ENCODE measurements at places on chromosomes 13 and 19. TPM values are rescaled to one million over a fixed set of nuclear protein-coding genes. Genes with fewer than 3 reads are reported as not detected.

DNA sequence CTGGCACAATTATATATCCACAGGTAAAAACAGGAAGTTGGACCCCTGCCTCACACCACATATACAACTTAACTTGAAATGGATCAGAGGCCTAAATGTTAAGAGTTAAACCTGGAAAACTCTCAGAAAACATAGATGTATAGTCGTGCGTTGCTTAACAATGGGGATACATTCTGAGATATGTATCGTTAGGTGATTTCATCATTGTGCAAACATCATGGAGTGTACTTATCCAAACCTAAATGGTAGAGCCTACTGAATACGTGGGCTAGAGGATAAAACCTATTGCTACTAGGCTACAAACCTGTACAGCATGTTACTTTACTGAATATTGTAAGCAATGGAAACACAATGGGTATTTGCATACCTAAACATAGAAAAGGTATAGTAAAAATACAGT is 14.8 kb upstream of the CALM3 start:
- DNase-seq = no peak

DNA sequence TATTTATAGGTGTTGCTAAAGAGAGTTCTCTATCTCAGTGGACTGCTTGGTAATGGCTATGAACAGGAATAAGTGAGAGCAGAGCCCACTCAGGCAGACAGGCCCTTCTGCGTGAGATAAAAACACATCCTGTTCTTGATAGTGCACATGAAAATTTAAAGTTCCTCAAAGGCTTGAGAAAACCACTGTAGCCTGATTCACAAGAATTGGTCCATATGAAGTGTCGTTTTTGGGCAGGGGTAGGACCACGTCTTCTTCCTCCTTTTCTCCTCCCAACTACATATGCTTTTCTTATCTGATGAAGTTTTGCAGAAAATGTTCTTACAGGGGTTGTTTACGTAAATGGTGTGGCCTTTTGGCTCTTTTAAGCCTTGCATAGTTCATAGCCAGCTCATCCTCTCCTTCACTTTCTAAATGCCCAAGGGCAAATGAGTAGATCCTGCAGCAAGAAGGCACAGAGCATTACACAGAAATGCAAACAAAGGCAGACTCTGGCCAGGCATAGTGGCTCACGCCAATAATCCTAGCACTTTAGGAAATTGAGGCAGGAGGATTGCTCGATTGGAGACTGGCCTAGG is 53.8 kb downstream of the RNF6 start:
- DNase-seq = no peak

GRCh38 chr13:99208845-99209527 is 8.3 kb downstream of the UBAC2 start:
- no peak for DNase-seq

DNA sequence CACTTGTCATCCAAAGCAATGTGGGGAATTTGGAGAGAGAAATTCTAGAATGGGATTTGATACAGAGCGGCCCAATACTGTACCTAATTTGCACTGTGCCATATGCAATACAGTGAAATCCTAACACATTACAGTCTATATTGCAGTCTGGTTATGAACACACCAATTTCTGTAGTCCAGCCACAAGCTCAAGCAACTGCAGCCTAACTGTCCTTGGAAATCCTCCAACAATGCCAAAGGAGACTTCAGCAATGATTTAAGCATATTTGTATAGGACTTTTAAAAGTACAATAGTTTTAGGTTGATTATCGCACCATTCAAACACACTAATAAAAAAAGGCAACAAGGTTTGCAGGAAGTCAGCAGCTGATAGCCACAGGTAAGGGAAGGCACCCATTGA is 17.3 kb downstream of the DIAPH3 start:
- no peak for DNase-seq

CEACAM7 gene
- not detected for total RNA-seq

DNA sequence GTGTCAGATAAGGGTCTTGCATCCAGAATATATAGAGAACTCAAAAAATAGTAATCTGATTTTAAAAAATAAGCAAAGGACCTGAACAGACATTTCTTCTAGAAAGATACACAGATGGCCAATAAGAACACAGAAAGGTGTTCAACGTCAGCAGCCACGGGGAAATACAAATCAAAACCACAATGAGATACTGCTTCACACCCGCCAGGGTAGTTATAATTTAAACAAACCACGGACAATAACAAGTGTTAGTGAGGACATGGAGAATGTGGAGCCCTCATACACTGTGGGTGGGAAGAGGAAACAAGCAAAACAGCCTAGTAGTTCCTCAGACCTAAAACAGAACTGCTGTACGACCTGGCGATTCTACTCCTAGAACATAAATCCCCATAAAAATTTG is 26.7 kb upstream of the NAPA start:
- peak; percentile 48 for DNase-seq

MAST3 gene
- 35.8 TPM for total RNA-seq

LRRC8E gene
- not detected for total RNA-seq

GRCh38 chr13:102651392-102651791 is 43.5 kb downstream of the METTL21C start:
- DNase-seq = no peak

DNA sequence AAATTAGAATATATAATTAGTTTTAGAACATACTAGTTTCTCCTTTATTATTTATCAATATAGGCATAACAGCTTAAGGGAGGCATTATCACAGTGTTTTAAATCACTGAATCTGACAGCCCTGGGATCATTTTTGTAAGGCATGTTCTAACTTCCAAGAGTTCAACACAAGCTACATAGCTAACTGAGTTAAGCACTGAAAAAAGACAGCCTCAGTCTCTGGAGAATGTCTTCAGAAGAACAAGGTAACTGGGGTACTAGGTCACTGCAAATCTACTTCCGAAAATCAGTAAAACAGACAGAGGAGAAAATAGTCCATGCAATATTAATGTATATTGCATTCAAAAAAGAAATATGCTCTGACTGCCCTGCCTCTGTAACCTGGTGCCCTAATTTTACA is 502.1 kb downstream of the RFC3 start:
- no peak for DNase-seq

DNA sequence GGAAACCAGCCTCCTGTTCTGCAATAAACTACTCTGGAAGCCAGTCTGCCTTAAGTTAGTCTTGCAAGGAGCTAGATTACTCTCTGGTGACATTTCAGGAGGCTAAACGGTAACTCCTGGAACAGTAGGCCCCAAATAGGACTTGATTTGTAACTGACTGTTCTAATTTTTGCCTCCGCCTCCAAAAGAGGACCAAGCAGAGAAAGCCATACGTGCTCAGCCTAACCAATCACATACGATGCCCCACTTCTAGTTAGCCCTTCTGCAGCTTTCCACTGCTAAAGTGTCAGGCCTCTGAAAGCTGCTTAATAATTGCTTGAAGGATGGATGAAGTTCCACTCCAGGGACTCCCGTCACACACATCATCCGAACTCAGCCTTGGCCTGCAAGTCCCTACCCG is 744 bp downstream of the ZNF805 start:
- DNase-seq = peak; percentile 7

TNFSF13B gene
- 11.7 TPM for total RNA-seq

- no peak for DNase-seq
Measured at GRCh38 chr19:41939861-41940730, 11.8 kb upstream of the ERFL start.

DNA sequence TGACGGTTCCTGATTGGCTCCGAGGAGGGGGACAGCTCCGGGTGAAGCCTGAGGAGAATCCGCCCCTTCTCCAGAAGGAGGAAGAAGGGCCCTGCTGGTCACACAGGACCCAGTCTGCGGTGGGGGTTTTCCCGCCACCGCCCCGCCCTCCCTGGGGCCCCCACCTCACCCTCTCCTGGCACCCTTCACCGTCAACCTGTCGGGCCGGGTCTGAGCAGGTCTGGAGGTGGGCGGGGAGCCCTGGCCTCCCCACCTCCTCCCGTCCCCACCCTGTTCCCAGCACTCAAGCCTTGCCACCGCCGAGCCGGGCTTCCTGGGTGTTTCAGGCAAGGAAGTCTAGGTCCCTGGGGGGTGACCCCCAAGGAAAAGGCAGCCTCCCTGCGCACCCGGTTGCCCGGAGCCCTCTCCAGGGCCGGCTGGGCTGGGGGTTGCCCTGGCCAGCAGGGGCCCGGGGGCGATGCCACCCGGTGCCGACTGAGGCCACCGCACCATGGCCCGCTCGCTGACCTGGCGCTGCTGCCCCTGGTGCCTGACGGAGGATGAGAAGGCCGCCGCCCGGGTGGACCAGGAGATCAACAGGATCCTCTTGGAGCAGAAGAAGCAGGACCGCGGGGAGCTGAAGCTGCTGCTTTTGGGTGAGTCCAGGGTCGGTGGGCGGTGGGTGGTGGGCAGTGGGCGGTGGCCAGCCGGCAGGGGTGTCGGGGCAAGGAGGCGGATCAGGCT is at the start of gene GNA15:
TSS of gene GNA15 (plus strand) at position 73 of the 723 bp plus-strand sequence. CDS start at position 491, 418 bp downstream.
- peak; percentile 48 for DNase-seq

DNA sequence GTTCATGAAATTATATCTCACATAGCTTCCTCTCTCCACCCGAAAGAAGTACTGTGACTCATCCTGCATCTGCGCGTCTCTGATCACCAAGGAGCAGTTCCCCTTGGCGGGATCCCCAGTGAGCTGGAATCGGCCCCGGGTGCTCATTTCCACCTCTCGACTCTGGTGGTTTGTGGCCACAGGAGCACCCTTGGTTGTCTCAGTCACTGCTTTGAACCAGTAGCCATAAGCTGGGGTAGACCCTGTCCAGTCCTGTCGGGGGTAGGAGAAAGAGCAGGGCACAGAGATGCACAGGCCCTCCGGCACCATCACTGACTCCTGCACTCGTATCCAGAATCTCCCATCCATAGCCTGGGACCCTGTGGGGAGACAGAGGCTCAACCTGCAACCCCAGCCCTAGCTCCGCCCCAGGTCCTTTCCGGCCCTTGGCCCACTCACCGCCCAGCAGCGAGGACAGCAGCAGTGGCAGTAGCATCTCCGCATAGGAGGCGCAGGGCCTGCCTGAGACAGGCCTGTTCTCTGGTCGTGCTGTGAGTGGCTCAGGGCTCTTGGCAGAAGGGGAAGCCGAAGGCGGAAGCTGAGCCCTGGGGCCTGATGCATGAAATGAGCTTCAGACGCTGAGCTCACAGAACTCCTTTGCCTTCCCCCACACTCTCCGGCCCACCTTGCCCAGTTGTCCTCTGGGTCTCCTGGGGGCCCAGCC is at the start of gene SIGLEC10:
TSS of gene SIGLEC10 (minus strand) at position 536 of the 703 bp plus-strand sequence. CDS start at position 475, 61 bp downstream.
- peak; percentile 19 for DNase-seq

DNA sequence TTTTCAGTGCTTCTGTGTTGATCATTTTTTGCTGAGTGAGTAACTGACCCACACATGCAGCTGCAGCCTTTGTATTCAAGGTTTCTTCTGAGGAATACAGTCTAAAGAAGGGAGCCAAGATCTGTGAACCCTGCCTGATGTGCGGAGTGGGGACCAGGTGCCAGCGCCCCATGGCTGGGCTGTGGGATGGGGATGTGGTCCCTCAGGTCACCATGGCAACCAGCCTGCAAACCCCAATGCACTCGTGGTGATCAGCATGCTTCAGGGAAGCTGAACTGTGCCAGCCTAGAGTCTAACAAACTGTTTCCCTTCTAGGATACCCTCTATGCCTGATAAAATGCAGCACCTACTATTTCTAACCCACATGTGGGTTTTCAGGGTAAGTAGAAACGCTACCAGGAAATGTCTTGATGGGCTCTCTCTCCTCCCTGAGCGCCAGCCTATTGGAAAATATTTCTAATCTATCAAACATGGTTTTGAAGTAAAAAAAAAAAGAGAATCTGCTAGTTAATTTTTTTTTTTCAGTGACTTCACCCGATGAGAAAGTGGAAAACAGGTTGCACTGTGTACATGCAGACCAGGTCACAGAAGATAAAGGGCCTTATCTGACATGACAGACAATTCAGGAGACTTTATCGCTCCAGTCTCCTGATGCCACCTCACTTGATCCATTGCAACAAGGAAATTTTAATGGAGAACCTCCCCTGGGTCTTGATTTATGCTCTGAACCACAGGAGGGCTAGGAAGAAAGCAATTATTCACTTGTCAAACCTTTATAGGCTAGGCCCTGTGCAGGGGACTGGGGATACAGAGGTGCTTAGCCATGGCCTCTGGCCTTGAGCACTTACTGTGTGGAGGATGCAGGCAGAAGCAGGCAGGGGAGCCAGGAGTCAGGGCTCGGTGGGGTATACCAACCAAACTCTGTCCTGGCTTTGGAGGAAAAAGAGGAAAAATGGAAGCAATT is 51.1 kb downstream of the RASL11A start:
- DNase-seq = no peak

DNA sequence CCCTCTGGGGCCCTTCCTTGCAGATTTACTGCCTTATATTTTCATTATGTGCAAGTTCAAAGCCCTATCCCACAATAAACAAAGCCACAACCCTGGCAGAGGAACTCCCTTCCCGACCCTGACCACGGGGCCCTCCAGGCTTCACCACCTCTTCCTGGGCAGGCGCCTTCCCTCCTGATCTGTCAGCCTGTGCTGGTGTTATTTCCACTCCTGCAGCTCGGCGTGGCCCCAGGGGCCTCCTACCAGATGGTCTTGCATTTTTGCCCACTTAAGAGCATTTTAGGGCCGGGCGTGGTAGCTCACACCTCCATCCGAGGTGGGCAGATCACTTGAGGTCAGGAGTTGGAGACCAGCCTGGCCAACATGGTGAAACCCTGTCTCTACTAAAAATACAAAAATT is 22.8 kb downstream of the SLC15A1 start:
- DNase-seq = no peak

FAM124A gene
- total RNA-seq = not detected

- no peak for DNase-seq
Measured at GRCh38 chr13:24124789-24125476, 35.6 kb upstream of the SPATA13 start.

DNA sequence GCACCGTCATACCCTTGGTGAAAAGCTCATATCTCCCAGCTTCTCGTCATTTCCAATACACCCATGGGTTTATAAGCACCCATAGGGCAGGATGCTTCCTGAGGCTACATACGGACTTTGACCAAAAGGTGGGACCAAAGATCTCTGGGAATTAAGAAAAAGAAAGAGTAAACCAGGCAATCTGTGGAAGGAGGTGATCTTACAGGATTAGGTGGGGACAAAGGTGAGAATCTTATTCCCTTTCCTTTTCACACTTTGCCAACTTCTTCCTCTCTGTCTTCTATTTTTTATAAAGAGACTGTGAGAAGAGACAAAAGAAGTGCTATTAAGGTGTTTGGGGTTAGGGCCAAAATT is 172.0 kb downstream of the DLEU7 start:
- no peak for DNase-seq

- DNase-seq = peak; percentile 42
Measured at GRCh38 chr19:35030257-35031071, at the start of gene SCN1B. Gene SCN1B, plus strand, starts transcription at chr19:35030470. Its CDS starts 351 bp downstream, at chr19:35030821.

DNA sequence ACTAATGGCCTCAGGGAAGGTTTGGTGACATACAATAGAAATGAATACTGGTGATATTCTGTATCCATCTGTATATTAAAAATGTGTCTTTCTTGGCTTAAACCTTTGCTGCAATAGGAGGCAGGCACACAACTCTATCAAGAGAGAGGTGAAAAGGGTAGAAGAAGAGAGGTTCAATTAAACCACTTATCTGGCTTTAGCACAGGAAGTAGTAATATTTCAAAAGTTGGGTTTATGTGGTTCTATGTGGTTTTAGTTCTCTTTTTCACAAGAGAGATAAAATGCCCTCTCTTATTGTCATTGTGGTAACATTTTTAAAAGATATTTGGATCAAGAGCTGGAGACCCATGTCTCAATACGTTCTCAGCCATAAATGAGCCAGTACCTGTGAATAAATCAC is 146.2 kb upstream of the FNDC3A start:
- DNase-seq = no peak

OBI1 gene
- total RNA-seq = 22.2 TPM

GRCh38 chr19:2679439-2679838 is 23.1 kb downstream of the GNG7 start:
- no peak for DNase-seq
